ENCODE measurements at places on chromosomes 6 and 20. TPM values are rescaled to one million over a fixed set of nuclear protein-coding genes. Genes with fewer than 3 reads are reported as not detected.

GRCh38 chr20:36805396-36805795 is 31.8 kb upstream of the DSN1 start:
- no peak for DNase-seq

DNA sequence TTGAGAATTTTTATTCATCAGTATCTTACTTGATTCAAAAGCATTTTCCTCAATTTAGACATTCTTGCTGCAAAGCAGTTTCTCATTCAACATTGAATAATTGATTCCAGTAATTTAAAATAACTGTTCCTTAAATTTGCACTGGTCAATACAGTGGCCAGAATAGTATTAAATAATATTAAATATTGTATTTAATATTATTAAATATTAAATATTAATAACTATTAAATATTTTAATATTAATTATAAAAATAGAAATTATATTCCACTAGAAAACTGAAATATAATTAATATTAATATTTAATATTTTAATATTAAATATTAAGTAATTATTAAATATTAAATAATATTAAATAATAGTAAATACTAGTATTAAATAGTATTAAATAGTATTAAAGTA is 758.8 kb downstream of the EYS start:
- DNase-seq, result no peak

DNA sequence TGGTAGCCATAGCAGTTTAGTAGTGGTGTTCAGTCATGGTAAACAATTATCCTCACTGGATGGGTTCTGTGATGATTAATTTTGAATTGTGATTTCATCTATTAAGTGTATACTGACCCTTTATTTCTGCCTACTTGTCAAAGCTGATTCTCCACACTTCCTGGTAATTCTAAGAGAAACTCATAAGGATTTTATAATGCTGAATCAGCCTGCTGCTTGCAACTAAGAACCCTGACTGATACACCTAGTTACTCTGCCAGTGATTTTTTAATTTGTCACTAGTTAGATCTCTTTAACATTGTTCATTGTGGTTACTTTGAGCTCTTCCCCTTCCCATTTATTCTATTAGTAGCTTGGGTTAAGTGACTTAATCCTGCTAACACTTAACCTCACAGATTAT is 8.6 kb downstream of the CDC40 start:
- DNase-seq, result no peak

GRCh38 chr6:125850361-125850760 is 59.6 kb downstream of the NCOA7 start:
- no peak for DNase-seq

GRCh38 chr6:105867277-105867676 is 218.9 kb upstream of the PRDM1 start:
- DNase-seq, result no peak

- no peak for DNase-seq
Observed at GRCh38 chr20:18144541-18145099, 7.0 kb downstream of the KAT14 start.

TRIM15 gene
- not detected for total RNA-seq

TRIM40 gene
- total RNA-seq, result not detected
